ENCODE measurements at places on chromosomes 5 and 9.

DNA sequence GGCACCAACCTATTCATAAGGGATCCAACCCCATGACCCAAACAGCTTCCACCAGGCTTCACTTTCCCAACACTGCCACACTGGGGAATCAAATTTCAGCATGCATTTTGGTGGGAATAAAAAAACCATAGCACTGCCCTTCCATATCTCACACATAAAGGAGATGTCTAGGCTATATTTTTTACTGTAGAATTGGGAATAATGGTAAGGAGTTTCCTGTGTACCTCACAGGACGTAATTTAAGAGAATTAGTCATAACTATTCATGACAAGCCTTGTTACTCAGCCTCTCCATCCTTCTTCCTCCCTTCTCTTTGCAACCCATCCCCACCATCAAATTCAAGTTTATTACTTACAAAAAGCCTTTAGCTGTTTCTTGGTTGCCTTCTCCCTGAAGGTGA lies 352.1 kb downstream of the MLLT3 start:
- ATAC-seq: no peak

DNA sequence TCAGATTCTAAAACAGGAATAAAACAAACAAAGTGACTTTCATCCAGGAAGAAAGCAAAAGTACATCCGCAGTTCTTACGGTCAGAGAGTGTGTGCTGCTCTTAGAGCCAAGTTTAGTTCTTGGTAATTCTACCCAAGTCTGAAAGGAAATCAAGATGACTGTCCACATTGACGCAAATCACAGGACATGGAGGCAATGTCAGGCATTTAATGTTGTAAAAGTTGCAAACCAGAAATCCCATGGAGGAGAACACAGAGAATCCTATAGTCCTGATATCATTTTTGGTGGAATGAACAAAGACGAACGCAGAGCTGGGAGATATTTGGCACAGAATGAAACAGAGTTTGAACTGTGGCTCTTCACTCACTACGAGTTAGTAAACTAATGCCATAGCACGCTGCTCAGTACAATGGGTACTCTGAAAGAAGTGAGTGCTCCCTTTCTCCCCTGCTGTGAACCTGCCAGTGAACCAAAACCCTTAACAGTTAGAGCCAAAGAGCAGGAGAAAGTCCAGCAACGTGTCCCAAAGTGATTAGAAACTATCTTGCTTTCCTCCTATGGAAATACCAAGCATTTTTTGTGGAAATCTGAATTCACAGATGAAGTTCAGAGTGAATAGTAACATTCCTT lies 74.3 kb downstream of the MUSK start:
- peak; percentile 42 for ATAC-seq

DNA sequence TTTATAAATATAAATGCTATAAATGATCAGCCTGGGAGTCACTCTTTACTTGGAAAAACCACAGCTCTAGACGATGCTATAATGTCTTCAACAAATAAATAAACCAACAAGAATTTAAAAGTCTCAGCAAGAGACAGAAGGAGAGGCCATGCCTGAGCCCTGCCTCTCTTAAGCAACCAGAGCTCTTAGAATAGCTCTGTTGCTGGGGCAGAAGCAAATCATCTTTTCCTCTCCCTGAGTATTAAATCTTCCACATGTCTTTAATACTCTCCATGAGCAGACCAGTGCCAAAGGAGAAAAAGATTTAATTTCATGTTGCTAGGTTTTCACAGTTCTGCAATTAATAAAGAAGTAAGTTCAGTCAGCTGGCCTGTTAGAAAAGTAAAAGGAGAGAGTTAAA lies 408.0 kb upstream of the SLC30A5 start:
- peak; percentile 52 for ATAC-seq

DNA sequence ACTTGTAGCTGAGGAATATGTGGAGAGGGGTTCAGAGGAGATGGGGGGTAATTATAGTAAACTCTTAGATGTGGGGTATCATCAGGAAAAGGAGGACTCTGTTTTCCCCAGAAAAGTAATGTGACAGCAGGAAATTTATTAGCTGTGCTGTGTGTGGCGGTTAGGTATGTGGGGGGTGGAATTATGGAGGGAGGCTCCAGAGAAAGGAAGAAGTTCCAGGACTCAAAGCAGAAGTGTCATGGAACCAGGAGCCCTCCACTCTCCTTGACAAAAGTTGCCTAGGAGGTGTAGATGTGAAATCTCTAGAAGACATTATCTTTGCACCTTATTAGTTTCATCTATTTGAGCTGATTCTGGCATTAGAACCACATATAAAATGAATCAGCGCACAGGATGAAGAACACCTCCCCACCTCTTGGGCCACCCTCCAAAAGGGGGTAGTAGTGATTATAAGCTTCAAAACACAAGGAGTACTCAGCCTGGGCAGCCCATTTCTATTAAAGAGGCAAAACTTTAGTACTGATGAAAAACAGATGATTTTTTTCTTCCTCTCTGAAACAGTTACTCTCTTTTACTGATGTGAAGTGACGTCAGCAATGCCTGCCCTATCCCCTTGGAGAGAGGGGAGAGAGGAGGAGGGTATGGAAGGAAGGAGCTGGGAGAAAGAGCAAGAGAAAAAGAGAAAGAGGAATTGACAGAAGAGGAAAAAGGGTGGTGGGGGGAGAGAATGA lies 18.2 kb downstream of the NR2F1 start:
- ATAC-seq: peak; percentile 9

DNA sequence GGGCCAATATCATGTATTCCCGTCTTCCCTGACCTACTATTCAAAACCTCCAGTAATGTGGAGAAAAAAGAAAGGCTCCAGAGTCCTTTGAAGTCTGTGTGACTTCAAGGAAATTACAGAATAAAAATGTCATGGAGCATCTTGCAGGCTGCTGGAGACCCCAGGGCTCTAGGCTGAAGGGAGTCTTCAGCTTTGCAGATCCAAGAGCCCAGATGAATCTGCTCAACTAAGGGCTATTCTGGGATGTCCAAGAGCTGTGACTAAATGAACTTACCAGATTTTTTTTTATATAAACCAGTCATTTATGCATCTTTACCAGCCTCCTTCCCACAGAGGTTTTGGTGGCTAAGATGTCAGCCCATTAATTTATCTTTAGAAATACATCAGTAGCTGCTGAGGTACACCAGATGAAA lies 167.3 kb downstream of the MUSK start:
- ATAC-seq: no peak

DNA sequence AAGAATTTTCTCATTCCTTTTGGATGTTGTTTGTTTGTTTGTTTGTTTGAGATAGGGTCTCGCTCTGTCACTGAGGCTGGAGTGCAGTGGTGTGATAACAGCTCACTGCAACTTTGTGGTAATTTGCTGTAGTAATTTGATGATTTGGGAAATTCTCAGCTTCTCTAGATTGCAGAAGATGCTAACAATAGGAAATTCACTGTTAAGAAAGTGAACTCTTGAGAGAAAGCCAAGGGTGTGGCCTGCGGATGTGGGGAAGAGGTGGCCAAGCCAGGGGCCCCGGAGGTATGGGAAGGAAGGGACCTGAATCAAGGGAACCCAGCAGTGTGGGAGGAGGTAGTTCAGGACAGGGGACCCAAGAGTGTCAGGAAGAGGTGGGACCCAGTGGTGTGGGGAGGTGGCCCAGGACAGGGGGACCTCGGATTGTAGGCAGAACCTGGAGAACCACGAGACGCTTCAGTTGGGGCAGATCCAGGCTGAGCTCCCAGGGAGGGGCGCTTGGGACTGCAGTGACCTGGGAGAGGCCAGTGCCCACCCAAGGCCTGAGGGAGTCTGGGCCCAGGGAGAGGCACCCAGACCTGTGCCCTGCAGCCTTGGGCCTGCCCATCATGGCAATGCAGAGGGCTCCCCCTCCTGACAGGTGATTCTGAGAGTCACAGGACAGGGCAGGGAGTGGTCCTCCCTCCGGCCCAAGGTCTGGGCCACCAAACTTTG lies 5.6 kb upstream of the LCN2 start:
- peak; percentile 18 for ATAC-seq

DNA sequence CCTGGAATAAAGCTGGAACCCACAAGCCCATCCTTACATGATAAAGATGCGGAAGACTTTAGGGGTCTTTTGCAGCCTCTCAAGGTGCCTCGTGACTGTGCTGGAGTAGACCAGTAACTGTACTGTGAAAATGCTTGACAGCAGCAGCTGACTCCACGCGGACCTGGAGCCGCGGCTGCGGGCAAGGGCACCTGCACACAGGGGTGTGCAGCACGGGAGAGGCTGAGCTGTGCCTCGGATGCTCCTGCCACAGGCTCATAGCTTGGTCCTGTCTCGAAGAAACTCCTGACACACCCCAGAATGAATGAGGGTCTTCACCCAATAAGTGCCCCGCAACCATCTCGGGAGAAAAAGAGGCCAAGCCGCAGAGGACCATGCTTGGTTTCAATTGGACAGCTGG lies 40.3 kb upstream of the CEP72 start:
- ATAC-seq: no peak

GRCh38 chr5:26023361-26023760 lies 1015.0 kb downstream of the CDH9 start:
- ATAC-seq: no peak

- ATAC-seq: no peak
These were observed 123.3 kb upstream of the PANK3 start for GRCh38 chr5:168702511-168702910.

GRCh38 chr5:154118385-154118784 lies 72.1 kb upstream of the GALNT10 start:
- ATAC-seq: no peak

DNA sequence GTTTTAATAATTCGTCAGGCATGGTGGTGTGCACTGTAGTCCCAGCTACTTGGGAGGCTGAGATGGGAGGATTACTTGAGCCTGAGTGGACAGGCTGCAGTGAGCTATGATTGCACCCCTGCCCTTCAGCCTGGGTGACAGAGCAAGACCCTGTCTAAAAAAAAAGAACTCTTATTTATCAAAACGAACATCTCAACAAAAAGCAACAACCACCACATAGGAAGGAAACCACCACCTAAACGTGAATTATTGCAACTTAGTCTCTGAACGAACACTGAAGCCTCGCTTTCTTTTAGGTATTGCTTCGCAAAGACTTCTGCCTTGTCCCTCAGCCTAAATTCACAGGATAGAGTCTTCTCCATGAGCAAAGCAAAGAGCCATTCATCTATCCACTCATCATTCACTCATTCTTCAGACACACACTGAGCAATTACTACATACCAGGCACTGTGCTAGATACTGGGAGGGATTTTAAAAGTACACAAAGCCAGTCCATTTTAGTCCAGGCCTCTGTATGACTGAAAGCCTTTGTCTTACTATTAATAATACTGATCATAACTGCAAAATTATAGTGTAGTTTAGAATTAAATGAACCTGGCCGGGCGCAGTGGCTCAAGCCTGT lies 57.4 kb downstream of the THBS4 start:
- ATAC-seq: no peak

GRCh38 chr5:140349244-140349643 lies 2.8 kb upstream of the HBEGF start:
- no peak for ATAC-seq

DNA sequence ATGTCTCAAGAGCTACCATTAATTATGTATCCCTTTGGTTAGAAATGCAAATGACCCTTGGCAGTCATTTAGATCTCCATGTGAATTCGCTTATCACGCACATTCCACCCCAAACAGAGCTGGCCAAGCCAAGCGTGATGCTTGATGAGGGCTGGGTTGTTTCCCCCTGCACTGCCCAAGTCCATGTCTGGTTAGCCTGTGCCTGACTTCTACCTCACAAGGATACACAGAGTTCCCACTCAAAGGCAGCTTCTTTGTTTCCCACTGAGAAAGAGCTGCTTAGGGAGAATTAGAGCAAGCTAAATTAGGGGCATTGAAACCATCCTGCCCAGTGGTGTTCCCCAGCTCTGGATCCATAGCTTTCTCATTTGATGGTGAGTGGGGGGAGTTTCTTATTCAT lies 87.2 kb downstream of the FSTL4 start:
- peak; percentile 70 for ATAC-seq

- peak; percentile 45 for ATAC-seq
These were observed 176.7 kb upstream of the ZNF608 start for GRCh38 chr5:124923131-124923530.

DNA sequence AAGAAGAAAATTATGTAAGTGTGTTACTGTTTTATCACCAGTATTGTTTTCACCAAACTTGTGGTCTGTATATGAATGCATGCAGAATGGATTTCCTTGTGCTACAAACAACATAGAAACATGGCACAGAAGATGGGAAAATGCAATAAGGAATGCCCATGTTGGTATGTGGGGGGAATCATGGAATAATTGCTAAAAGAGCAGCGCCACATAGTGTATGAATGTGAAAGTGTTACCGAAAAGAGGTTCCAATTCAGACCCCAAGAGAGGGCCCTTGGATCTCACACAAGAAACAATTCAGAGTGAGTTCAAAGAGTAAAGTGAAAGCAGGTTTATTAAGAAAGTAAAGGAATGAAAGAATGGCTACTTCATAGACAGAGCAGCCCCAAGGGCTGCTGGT lies 26.4 kb upstream of the TYRP1 start:
- ATAC-seq: peak; percentile 28

DNA sequence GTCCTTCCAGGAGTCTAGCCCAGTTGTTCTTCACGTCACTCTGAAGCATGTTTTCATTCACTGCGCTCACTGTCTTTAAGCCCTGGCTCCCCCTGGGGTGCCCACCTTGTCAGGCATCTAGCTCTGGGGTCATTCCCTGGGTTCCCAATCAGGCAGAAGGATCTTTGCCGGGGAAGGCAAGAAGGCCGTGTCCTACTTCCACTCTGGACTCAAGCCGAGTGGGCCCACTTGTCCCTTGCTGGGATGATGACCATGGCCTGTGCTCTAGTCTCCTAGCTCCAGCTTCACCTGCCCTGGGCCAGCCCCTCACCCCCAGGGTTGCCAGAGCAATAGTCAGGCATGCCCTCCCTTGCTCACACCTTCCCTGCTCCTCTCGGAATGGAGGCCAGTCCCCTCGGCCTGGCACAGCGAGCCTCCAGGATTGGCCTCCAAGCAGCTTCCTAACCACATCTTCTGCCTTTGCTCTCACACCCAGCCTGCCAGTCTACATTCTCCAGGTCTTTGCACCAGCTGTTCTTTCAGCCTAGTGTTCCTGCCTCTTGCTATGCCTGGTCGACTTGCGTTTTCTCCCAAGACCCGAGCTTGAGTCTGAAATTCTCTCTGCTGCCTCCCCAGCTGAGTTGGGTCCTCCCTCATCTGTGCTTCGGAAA lies 32.2 kb upstream of the PSD2 start:
- ATAC-seq: no peak

- no peak for ATAC-seq
These were observed 1020.3 kb upstream of the ACO1 start for GRCh38 chr9:31364171-31364570.

DNA sequence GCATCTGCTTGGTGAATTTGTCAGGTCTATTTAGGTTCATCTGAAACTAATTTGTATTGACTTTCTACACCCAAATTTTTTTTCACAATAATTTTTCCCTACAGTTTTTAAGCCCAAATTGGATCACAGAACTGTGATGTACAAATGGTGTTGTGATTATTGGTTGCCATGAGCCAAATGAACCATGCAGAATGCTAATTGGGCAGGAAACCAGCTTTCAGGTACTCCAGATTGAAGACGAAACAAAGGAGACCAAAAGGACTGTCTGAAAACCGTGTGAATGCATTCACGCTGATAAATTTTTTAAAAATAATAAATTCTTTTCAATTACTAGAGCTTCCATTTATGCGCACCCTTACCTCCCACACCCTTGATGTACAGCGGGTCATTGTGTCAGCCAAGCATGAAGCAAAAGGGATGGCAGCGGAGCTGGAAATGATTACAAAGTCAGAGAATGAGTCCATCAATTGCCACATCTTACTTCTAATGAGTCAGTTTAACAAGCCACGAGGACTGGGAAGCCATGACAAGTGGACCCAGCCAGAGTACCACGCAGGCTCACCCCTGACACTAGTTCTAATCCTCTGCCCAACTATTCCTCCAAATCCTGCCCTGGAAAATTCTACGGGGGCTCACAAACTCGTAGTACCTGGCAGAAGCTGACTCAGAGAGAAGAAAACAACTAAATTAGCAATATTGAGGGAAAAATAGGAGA lies 66.5 kb downstream of the SEMA6A start:
- ATAC-seq: peak; percentile 17

All from motor neuron (in vitro differentiated cells).